ENCODE measurements at places on chromosomes 3 and 15.

- no peak for DNase-seq
Observed at GRCh38 chr15:64023220-64023619, 23.1 kb downstream of the DAPK2 start.

GRCh38 chr3:153343988-153344782 is 182.2 kb downstream of the RAP2B start:
- no peak for DNase-seq

- DNase-seq = no peak
Observed at GRCh38 chr3:66416556-66417304, 84.1 kb downstream of the LRIG1 start.

DNA sequence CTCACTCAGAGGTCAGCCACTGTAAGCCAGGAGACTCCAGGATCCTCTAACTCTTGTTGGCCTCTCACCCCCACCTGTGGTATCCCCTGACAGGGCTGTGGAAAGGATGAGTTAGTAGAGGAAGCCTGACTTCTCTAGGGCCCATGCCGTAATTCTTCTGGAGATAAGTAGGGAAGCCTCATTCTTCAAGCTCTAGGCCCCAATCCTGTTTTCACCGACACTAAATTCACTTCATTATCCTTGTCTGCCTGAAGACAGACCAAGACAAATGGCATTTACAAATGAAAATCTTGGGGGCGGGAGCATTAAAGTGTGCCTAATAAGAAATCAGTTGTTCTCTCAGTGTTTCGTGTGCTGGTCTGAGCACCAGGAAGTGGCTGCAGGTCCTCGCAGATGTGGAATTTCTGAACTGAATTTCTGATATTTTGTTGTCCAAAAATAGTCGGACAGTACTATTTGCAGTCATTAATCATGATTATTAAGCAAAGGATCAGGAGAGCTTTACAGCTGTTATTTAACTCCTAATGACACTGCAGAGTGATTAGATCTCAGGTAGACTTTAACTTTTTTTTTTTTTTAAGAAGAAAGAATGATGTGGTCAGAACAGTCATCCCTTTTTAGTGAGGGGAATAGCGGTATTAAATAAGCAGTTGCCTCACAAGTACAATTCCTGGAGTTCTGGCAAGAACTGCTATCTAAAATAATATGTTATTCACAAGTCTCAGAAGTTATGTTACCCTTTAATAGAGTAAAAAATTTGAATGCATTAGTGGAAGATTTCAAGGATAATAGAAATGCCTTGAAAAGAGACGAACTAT is 58.4 kb downstream of the RBMS3 start:
- no peak for DNase-seq

GRCh38 chr15:70439304-70439877 is 324.0 kb downstream of the UACA start:
- no peak for DNase-seq

DNA sequence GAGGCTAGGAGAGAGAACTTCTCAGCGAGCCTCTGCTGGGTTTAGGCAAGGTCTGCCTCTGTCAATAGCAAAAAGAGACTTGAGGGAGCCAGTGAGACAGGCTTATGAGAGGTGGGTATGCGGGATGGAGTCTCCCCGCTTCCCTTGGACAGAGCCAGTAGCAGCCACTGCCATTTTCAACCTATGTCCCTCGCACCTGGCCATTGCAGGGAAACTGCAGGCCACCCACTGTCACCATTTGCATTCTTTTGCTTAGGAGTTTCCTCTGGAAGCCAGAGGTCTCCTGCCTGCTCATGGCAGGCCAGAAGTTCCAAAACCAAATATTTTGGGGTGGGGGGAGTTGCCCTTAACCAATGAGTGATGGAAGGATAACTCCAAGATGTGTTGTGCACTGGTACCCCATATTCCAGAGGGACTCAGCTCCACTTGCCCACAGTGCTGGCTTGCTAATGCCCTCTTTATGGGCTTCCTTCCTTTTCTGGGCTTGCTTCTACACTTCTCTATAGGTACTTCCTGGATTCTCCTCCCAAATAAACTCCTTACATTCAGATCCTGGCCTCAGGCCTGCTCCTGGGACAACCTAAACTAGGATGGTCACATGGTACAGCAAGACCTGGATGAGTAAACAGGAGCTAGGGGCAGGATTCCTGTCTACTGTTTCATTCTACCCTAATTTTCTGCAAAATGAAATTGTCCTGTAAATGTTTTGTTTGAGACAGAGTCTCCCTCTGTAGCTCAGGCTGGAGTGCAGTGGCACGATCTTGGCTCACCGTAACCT is 108.9 kb upstream of the PROK2 start:
- no peak for DNase-seq

DNA sequence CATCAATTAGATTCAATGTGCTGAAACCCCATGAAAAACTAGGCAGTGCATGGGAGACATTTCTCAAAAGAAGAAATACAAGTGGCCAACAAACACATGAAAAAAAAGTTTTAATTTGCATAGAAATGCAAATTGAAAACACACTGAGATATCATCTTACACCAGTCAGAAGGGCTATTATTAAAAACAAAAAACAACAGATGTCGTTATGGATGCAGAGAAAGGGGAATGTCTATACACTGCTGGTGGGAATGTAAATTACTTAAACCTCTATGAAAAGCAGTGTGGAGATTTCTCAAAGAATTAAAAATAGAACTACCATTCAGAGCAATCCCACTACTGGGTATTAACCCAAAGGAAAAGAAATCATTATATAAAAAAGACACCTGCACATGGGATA is 98.7 kb downstream of the CCNL1 start:
- DNase-seq = no peak

DNA sequence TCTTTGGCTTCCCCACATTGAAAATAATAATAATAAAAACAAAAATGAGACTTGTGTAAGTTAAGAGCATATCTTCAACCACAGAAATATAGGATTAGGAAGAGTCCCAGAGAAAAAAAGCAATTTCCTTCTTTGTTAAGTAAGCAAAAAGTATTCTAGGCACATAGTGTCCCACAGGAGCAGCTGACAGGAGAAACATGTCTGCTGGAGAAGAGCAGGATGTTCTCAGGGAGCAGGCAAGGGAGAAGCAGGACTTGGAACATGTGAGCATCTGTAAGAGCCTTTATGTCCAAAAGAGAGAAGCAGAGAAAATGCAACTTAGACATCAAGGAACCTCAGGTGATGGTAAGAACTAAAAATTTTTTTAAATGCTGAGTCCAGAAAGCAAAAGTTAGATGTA is 39.0 kb downstream of the TTC23 start:
- DNase-seq = no peak

- no peak for DNase-seq
Observed at GRCh38 chr3:149085828-149086231, 503 bp downstream of the HLTF start.

GRCh38 chr15:22980189-22981050 is at the start of gene CYFIP1:
Gene CYFIP1 (minus strand): TSS chr15:22980368. CDS start chr15:22947285, 33,083 bp downstream.
- DNase-seq = no peak

- DNase-seq = no peak
Observed at GRCh38 chr15:60328852-60329443, 68.8 kb downstream of the ANXA2 start.

DNA sequence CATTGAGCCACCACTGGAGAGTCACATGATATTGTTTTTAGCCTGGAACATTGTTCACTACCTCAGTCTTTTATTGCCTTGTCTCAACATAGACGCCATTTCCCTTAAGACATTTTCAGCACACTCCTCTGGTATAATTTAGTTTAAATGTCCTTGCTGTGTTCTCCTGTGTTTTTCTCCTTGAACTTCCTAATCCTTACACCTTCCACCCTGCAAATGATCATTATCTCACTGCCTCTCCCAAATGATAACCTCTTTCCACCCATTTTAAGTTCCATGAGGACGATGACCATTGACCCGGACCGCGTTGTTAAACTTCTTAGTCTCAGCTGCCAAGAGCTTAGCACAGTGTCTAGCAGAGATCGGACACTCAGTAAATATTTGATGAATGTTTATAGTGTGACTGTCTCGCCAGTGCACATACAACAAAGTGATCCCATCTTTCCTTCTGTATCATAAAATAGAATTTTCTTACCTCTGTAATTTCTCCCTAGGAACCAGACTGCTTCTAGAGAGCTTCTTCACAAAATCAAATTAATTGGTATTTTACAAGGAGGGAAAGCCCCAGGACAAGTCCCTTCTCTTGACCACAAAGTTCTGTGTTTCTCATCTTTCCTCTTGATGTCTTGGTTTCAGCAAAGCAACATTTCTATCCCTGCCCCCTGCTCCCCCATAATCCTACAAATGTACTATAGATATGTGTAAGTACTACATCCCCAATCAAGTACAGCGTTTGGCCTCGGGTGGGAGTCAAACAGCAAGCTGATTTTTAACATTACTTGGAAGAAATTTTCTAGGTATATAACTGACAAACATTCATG is 429.6 kb downstream of the LPP start:
- no peak for DNase-seq

GRCh38 chr3:68121287-68121686 is 466.9 kb upstream of the SUCLG2 start:
- no peak for DNase-seq

GRCh38 chr15:60222404-60222803 is 175.4 kb downstream of the ANXA2 start:
- DNase-seq = no peak

- DNase-seq = no peak
Observed at GRCh38 chr3:53949541-53949940, 57.9 kb upstream of the SELENOK start.

- no peak for DNase-seq
Observed at GRCh38 chr3:76582632-76583378, 457.1 kb upstream of the ROBO2 start.

DNA sequence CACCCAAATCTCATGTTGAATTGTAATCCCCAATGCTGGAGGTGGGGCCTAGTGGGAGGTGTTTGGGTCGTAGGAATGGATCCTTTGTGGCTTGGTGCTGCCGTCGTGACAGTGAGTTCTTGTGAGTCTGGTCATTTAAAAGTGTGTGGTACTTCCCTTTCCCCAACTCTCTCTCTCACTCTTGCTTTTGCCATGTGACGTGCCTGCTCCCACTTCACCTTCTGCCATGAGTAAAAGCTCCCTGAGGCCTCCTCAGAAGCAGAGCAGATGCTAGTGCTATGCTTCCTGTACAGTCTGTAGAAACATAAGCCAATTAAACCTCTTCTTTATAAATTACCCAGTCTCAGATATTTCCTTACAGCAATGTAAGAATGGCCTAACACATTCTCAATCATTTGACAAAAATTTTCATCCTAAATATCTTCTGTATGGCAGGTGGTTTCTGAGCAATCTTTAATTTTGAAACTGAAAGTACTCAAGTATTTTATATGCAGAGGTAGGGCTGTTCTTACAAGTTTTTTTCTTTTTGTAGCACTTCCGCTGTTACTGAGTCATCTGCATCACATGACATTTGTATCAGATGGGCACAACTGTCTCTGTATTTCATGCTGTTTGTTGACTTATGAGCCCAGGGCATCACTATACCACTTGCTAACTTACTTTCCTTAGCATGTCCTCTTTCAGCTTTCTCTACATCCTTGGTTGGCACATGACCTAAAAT is 8.8 kb downstream of the RPL39L start:
- no peak for DNase-seq

DNA sequence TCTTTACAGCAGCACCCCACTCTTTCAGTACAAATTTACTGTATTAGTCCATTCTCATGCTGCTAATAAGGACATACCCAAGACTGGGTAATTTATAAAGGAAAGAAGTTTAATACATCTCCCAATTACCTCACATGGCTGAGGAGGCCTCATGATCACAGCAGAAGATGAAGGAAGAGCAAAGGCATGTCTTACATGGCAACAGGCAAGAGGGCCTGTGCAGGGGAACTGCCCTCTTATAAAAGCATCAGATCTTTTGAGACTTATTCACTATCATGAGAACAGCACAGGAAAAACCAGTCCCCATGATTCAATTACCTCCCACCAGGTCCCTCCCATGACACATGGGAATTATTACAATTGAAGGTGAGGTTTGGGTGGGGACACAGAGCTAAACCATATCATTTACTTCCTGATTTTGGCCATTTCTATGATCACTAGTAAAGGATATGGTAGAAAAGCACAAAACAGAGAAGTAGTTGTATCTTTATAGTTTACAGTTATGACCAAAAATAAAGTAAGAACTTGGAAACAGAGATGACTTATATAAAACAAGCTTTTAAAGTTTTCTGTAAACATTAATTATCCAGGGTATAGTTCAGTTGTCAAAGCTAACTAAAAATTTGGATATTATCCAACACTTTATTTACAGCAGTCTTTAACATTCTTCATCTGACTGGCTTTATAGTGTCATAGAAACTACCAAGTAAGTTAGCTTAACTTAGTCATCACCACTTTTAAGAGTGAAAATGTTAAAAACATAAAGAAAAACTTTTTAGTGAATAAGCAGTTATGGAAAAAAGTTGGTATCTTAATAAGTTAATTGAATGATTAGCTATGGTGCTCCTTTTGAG is 40.2 kb downstream of the P2RY1 start:
- no peak for DNase-seq

DNA sequence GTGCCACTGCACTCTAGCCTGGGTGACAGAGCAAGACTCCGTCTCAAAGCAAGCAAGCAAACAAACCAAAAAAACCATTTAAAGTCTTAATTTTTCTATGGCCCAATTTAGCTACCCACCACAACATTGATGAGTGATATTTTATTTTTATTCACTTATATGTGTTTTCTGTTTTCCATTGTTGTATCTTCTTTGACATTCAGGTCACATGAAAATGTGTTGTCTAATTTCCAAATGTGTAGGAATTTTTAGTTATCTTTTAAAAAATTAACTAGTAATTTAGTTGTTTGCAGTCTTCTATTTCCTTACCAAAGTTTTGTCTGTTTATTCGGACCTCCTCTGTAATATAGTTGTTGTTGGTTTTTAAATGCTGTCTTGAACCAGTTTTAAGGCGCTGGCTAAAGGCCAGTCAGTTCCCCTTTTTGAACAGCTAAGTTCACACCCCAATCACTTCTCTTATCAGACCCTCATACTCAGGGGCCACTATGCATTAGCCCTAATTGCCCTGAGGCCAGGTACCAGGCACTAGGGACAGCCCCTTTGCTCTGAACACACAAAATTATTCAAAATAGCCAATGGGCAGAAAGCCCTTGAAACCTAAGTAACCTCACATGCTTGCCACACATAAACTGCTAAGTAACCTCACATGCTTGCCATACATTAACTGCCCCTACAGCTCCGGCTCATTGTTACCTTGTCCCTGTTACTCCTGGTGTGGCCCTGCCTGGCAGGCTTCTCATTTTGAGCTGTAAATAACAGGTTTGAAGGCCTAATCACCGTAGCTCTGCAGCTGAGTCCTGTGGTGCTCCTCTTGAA is 4.3 kb upstream of the CCR4 start:
- DNase-seq = no peak

GRCh38 chr15:44308415-44308814 is 19.9 kb downstream of the GOLM2 start:
- DNase-seq = no peak

DNA sequence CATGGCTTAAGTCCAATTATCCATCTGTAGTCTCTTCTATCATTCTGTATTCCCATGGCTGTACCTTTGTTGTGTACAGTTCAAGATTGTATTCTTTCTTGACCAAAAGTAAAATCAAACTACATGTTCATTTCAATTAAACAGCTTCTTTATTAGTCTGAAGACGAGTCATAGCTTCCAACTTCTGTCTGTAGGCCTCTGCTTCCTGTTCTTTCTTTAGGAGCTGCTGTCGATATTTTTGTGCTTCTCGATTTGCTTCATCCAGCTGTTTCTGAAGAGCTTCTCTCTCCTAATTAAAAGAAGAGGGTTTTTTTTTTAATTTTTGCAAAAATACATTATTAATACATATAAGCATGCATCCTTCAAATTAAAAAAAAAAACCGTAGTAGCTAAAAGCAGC is 13.0 kb upstream of the HDC start:
- no peak for DNase-seq

- no peak for DNase-seq
Observed at GRCh38 chr3:116367761-116368395, 77.4 kb downstream of the LSAMP start.
